ENCODE measurements at places on chromosomes 7 and 10.

GRCh38 chr10:24727786-24728185, 4.1 kb upstream of the ARHGAP21 start:
- no peak for DNase-seq

- no peak for DNase-seq
These were observed 91.8 kb downstream of the PTPRN2 start for GRCh38 chr7:158495786-158496185.

- DNase-seq, result no peak
These were observed 99.7 kb downstream of the PLCE1 start for GRCh38 chr10:94093286-94093905.

GRCh38 chr10:87790185-87790584, 27.8 kb downstream of the ATAD1 start:
- DNase-seq, result no peak

- no peak for DNase-seq
These were observed 5.7 kb downstream of the UBE2H start for GRCh38 chr7:129947049-129947448.

DNA sequence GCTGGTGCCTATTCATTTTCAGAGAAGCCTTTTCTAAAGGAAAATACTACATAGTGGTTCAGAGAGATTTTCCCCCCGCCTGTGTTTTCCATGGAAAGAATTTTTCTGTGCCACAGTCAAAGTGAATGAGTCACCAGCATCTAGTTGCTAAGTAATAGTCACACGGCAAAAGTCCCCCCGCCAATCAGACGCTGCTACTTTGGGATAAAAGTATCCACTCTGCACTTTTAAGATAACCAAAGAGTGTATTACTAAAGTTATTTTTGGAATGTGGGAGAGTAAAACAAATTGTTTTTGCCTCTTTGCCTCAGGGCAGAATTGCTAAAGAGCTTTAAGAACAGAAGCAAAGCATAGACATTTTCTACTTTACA, 23.5 kb downstream of the ABLIM1 start:
- DNase-seq, result no peak

- no peak for DNase-seq
These were observed 56.0 kb upstream of the SDK1 start for GRCh38 chr7:3245077-3245476.

DNA sequence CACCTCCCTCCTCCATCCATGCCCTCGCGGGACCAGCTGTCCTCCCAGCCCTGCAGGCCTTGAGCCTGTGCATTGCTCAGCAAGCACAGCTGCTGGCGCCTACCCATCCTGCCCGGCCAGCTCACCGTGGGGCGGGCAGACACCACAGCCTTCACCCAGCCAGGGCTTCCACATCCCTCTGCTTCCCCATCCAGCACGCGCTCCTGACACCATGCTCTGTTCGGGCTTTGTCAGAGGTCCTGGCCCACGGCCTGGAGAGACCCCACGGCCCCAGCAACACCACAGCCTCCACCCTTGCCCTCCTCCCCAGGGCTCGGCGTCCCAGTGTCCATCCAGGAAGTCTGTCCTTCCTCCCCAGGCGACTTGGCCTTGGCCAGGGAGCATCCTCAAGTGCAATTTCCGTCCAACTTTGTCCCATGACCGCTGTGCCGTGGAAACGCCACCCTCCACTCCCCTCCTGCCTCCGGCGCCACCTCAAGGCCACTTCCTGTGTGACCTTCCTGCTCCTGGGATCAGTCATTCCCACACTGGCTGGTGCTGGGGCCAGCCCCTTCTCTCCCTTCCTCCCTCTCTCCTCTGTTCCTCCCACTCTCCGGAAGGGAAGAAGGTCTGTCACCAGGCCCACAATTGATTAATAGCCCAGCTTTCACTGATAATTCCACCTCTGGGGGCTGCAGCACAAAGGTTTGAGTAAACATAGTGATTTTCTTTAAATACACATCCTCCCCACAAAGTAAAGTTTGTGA, 71.5 kb upstream of the SMNDC1 start:
- DNase-seq, result no peak

GRCh38 chr7:130849604-130850003, 115.6 kb upstream of the KLF14 start:
- DNase-seq, result no peak

DNA sequence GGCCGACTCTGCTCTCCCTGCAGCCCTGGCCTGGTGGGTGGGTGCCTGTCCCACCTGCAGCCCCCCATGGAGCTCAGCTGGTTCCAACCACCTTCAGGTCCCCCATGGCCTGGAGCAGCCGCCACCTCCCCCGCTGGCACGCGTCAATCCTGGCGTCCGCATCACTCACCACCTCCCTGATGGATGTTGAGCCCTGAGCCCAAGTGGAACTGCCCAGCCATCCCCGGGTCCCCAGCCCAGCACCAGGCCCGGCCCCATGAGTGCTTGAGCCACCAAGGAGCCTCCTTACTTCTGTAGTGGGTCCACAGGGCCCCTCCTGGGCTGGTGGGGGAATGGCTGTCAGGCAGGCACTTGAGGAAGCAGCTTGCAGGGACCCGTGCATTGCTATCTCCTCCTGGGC, 14.6 kb downstream of the AGAP3 start:
- DNase-seq, result no peak

DNA sequence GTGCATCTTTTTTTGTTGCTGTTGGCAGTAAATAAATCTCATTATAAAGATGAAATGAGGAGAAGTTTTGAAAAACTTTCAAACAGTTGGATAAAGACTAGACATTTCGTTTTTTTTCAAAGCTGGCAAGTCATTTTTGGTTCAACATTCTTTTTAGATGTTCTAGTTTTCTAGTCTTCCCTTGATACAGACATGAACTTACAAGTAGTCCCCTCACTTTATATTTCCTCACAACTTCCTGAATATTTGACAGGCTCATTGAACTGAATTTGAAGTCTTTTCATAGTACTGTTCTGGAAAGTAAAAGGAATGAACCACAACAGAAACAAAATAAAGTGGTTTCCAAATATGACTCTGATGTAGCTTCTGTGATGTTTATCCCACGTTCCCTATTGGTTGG, 134.2 kb downstream of the NRCAM start:
- no peak for DNase-seq

- no peak for DNase-seq
These were observed 13.4 kb downstream of the COL13A1 start for GRCh38 chr10:69815104-69815503.

DNA sequence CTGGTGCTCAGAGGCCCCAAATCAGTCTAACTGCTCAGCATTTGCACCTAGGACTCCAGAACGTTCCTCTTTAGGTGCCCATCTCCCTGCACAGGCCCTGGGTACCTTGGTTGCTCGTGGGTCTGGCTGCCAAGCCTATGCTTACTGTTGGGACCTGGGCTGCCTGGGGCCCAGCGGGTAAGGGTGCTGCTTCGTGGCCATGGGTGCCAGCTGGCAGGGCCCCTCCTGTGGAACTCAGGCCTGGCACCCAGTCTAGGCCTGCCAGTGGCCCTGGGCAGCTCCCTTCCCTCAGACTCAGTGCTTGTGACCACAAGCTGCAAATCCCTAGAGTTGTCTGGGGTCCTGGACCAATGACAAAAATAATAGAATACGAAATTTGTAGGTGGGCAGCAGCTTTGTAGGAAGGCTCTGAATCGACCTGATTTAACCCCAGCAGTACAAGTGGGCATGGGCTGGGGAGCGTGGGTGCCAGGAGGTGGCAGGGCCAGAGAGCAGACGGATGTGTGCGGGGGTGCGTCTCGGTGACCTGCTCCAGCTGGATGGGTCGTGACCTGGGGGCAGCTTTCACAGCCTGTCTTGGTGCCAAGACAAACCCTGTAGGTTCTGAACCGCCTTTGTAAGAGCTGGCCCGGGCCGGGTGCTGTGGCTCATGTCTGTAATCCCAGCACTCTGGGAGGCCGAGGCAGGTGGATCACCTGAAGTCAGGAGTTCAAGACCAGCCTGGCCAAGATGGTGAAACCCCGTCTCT, 69.7 kb downstream of the MKI67 start:
- DNase-seq, result no peak

GRCh38 chr7:93430917-93431588, 143.5 kb downstream of the CALCR start:
- DNase-seq, result no peak

- no peak for DNase-seq
These were observed 826 bp downstream of the GIMAP7 start for GRCh38 chr7:150515248-150516147.

DNA sequence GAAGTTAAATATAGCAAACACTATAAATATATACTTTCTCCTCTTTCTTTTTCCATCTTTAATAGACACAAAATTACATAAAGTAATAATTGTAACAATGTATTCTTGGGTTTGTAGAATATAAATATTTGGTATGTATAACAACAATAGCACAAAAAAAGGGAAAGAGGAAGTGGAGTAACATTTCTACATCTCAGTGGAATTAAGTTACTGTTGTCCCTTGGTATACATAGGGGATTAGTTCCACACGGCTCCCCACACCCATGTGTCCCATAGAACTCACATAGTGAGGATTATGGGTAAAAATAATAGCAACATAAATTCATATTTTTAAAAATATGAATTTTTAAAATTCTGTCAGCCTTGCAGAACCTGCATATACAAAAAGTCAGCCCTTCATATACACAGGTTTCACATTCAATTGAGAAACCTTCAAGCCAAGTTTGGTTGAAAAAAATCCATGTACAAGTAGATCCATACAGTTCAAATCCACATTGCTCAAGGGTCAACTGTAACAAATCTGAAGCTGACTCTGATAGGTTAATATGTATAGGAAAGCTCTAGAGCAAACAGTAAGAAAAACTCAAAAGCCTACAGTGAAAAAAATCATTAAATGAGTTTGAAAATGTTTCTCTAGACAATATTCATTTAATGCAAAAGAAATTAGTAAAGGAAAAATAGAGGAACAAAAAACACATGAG, 92.4 kb downstream of the HYCC1 start:
- DNase-seq, result no peak

DNA sequence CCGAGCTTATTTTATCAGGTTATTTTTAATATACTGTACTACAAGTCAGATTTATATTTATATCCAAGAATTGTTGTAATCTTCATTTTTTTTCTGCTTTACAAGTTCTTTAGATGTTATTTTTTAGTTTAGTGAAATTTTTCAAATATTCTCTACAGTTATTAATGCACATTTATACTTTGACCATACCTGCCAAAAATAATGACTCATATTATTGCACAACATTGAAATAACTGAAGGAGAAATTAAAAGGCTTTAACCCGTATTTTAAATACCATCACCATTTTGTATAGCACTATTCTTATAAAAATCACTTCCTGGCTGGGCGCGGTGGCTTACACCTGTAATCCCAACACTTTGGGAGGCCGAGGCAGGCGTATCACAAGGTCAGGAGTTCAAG, 278.5 kb downstream of the BICC1 start:
- DNase-seq, result no peak

GRCh38 chr7:105245398-105246114, 143.2 kb downstream of the SRPK2 start:
- no peak for DNase-seq

GRCh38 chr7:5421714-5422395, 1.8 kb downstream of the TNRC18 start:
- no peak for DNase-seq

DNA sequence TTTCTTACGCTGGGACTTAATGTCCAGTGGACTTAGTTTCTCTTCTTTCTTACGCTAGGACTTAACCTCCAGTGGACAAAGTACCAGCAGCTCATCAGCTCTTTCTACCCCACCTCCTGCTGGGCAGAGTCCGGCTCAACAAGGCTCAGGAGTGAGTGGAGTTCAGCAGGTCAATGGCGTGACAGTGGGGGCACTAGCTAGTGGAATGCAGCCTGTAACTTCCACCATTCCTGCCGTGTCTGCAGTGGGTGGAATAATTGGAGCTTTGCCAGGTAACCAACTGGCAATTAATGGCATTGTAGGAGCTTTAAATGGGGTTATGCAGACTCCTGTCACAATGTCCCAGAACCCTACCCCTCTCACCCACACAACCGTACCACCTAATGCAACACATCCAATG, 199.7 kb downstream of the MLLT10 start:
- no peak for DNase-seq

GRCh38 chr7:129014501-129015101, 40.3 kb downstream of the TNPO3 start:
- no peak for DNase-seq

GRCh38 chr7:112908086-112908485, 117.9 kb upstream of the TMEM168 start:
- DNase-seq, result no peak

DNA sequence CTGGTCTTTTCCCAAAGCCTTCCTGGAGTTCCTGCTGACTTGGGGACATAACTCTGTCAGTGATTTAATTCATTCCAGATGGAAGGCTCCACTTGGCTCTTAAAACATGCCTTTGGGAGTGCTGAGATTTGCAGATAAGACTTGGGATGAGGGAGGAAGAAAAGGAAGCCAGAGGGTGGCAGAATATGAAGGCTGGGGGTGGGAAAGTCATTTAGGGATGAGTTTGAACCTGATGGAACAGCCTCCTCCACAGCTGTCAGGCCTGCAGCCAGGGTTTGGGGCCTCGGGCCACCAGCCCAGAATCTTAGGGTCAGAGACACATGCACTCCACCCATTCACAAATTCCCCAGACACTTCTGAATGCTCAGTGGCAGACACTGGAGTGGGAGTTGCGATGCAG, 28.4 kb upstream of the EIF5AL1 start:
- no peak for DNase-seq

GRCh38 chr7:28102797-28103196, 77.8 kb downstream of the JAZF1 start:
- no peak for DNase-seq

GRCh38 chr7:78329001-78329655, 530.6 kb downstream of the PHTF2 start:
- no peak for DNase-seq

- no peak for DNase-seq
These were observed 533.2 kb downstream of the PARD3 start for GRCh38 chr10:34281661-34282582.

DNA sequence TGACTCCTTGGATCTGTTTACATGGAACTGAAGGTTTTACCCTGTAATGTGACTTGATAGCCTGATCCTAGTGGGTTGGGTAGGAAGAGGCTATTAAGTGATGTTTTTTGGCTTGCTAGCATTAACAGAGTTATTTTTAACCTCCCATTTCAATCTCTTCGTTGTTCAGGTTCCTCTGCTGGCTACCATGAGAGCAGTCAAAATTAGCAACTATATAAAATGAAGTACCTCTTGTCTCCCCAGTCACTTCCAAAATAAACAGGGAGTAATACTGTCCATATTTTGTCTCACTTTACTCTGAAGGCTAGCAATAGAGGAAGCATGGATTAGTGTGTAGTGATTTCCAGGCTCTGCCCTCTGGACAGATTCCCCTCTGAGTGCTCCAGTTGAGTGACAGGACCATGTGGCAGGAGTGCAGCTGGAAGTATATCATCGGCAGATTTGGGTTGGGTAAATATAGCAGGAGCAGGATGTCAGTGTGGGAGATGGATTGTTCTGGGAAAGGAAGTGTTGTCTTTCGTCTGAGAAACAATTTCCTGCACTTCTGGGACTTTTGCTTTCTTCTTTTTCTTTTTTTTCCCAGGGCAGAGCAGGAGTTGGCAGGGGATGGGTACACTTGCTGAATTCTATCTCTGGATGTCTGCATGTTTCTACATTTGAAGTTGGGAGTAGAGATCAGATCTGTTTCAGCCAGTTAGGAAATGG, 35.2 kb downstream of the GBF1 start:
- DNase-seq, result no peak
